ENCODE measurements at places on chromosomes 6 and 20.

- peak; percentile 72 for DNase-seq
Measured at GRCh38 chr20:17795501-17796071, 95.8 kb downstream of the BANF2 start.

DNA sequence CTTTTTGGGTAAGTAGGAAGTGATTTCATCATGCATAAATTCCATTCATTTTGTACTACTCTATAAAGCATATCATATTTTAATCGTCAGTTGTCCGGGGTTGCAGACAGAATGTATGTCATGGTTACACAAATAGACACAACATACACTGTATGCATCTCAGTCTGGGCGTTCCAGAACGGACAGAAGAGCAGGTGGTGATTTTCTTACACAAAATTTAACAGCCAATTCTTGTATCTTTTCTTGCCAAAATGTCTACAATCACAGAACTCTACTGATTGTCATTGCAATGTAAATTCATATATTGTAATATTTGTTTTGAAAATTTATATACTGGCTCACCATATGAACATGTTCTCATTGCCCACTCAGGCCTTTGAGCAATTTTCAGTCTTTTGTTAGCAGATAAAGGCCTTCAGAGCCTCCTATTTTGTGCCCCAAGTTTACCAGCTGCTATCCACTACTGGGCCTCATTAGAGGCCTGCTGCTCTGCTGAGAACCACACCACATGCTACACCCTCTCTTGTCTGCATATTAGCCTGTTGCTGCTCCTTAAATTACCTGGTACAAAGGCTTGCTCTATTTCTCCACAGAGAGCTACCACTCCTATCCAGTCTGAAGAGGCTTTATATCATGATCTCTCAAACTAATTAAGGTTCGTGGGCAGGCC lies 61.5 kb downstream of the PRDM13 start:
- no peak for DNase-seq

DNA sequence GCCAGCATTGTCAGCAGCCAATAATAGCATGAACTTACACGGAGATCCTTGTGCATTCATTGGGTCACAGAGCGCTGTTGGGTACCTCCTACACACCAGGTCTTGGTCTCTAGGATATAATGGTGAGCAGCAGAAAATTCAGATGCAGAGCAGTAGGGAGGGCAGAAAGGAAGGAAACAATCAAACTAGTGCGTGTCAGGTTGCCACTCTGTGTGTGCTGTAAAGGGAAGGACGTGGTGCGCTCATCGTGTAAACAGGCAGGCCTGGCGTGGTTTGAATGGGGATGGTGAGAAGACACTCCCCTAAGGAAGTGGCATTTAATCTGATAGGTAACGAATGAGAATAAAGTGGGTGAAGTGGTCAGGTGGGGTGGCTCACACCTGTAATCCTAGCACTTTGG lies 336.4 kb downstream of the CDH26 start:
- no peak for DNase-seq

- no peak for DNase-seq
Measured at GRCh38 chr6:87045521-87046075, 49.3 kb downstream of the CGA start.

- DNase-seq: peak; percentile 20
Measured at GRCh38 chr6:150334790-150335783, 33.7 kb upstream of the IYD start.

DNA sequence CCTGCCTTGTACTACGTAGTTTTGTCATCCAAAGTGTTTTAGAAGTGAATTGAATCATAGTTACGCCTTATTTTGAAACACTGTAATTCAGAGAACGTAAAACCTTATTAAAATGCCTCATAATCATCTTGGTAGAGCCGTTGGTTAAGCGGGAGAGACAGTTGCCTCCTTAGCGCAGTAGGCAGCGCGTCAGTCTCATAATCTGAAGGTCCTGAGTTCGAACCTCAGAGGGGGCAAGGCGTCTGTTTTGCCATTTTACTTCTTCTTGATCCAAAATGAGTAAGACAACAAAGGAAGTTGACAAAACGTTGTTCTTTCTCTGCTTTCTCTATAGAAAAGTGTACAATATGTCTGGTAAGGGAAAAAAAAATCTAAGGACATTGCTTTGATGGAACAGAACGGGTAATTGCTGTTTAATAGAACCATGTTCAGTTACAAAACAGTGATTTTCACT lies 20.7 kb upstream of the TRIM27 start:
- DNase-seq: peak; percentile 74

DNA sequence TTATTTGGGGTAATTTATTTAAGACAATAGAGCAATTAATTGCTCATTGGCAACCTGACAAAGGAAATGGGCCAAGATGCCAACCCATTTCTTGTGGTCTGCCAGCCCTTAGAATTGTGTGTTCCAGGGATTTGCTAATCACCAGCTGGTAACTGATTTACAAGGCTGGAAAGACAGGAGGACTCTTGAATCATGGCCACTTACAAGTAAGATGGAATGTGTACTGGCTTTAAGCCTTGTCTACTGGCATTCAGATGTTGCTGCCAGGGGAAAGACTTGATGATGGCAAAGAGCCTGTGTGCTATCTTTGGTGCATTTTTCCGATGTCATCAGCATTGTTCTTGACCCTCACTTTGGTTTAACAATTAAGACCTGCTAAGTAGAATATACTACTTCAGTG lies 91.0 kb downstream of the BCKDHB start:
- no peak for DNase-seq

GRCh38 chr6:31768363-31769257 lies 6.2 kb downstream of the SAPCD1 start:
- DNase-seq: no peak

DNA sequence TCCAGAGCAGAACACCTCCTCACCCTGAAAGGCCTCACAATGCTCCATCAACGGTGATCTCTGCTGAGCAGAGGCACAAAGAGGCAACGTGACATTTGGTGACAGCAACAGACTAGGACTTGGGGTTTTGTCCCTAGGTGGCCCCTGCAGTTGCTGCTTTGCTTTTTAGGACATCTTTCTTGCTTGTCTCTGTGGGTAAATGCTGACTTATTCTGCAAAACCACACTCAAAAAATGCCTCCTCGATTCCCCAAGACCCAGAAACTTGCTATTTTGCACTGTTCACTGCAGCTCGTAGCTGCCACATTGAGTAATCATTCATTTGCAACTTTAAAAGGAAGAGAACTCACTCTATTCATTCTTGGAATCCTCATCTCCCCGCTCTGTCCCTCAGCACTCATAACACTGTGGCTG lies 209.9 kb downstream of the LY86 start:
- DNase-seq: no peak

DNA sequence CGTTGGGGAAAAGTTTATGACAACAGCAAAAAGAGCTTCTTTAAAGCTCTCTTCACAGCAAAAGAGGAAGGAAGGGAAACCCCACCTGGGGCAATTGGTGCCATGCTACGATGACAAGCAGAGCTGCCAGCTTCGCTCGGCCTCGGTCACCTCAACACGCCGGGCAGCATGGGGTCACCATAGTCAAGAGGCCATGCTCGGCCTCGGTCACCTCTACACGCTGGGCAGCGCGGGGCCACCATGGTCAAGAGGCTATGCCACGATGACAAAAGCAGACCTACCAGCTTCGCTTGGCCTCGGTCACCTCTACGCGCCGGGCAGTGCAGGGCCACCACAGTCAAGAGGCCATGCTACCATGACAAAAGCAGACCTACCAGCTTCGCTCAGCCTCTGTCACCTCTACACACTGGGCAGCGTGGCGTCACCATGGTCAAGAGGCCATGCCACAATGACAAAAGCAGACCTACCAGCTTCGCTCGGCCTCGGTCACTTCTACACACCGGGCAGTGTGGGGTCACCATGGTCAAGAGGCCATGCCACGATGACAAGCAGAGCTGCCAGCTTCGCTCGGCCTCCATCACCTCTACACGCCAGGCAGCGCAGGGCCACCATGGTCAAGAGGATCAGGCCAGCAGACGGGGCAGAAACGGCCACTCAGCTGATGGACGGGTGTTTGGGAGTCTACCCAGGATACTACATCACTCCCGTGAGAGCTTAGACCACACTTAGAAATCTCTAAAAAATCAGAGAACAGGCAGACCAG lies 12.1 kb downstream of the APMAP start:
- DNase-seq: no peak

DNA sequence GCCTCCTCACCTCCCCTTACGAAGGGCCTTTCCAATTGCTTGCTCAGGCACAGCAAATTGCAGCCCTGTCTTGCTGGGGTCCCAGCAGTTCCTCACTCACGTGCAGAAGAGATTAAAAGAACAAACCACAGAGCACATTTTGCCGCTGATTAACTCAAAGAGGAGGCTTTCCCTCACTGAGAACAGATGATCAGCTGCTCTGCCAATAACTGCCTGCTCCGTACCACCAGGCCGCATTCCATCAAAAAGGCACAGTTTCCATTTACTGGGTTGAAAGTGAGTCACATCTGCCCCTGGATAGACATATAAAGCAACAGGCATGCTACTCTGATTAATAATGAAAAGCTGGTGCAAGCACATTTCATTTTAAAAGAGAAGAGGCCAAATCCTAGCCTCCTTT lies 446.8 kb downstream of the PTPRT start:
- DNase-seq: no peak

DNA sequence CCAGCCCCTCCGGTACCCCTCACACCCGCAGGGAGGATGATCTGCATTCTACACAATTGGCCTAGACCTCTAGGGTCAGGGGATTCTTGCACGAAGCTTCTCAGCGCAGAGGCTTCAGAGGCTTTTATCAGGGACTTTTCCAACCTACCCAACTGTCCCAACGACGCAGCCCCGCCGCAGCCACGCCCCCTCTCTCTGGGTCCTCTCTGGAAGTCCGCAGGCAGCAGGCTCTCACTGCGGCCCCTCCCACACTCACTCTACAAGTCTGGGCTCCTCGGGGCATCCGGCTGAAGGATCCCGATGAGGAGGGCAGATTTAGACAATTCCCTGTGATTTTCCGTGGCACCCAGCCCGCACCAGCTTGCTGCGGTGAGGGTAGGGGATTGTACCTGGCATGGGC lies 227.7 kb upstream of the RNF24 start:
- no peak for DNase-seq

DNA sequence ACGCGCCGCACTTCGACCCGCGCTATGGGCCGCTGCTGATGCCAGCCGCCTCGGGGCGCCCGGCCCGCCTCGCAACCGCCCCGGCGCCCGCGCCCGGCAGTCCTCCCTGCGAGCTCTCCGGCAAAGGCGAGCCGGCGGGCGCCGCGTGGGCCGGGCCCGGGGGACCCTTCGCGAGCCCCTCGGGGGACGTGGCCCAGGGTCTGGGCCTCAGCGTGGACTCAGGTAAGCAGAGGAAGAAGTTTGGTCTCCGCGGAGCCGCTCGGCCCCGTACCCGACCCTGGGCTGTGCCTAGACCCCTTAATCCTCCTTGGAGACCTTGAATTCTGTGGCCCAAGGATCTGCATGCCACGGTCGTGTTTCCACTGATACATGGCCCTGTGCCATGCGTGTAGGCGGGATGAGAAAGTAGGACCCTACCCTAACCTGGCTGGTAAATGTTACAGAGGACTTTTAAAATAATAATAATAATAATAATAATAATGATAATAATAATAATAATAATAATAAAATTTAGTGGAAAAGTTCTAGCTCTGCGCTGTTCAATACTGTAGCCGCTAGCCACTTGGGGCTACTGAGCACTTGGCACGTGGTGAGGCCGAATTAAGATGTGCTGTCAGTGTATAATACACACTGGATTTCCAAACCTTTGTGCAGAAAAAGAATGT lies 5.6 kb downstream of the VGLL2 start:
- no peak for DNase-seq

- DNase-seq: no peak
Measured at GRCh38 chr6:118770112-118770788, 118.9 kb upstream of the CEP85L start.

GRCh38 chr20:31833130-31833930 lies 12.1 kb downstream of the FOXS1 start:
- peak; percentile 55 for DNase-seq

GRCh38 chr6:168711666-168712300 lies 270.8 kb downstream of the SMOC2 start:
- no peak for DNase-seq

GRCh38 chr6:96611342-96611991 lies 48.5 kb downstream of the FHL5 start:
- DNase-seq: no peak

- DNase-seq: no peak
Measured at GRCh38 chr20:36835025-36835424, 40.9 kb upstream of the TLDC2 start.

DNA sequence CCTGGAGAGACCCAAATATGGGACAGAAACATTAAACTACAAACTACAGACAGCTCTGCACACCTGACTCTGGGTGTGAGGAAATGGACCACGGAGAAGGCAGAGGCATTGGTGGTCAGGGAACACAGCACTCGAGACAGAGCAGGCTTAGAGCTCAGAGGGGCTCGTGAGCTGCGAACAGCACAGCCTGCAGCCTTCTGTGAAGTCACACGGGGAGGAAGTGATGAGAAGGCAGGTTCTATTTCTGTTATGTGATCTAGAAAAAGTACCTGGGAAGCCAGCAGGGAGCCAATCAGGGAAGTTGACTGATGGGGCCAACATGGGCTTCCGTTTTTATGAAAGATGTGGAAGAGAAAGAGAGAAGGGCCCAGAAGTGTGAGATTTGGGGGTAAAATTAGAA lies 88.9 kb upstream of the SNAP25 start:
- DNase-seq: no peak

DNA sequence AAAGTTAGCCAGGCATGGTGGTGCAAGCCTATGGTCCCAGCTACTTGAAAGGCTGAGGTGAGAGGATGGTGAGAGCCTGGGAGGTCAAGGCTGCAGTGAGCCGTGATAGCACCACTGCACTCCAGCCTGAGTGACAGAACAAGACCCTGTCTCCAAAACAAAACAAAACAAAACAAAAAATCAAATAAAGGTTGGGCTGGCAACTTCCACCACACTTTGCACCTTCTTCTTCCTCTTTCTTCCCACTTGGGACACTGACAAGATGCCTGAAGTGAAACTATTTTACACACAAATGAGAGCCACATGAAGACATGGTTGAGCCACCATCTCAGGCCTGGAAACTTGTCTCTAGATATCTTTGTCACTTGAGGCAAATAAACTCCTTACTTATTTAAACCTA lies 53.8 kb upstream of the CCDC28A start:
- no peak for DNase-seq

DNA sequence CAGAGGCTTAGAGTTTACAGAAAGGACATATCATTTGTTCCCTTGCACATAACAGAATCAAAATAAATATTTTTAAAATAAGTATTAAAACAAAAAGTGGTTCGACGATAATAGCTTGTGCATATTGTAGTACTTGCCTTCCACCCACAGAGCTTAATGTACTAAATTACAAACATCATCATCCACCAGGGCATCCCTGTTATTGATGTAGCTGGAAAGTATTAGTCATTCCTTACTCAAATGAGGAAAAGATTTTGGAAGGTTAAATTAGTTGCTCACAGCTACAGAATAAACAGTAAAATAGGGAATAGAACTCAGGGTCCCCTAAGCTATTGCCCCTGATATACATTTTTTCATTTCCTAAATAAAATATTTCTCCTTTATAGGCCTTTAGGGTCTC lies 150.3 kb downstream of the PTPRK start:
- DNase-seq: no peak

- DNase-seq: no peak
Measured at GRCh38 chr20:6045566-6045965, 8.3 kb downstream of the LRRN4 start.

GRCh38 chr6:160952633-160953281 lies 38.8 kb upstream of the MAP3K4 start:
- no peak for DNase-seq

Data from CMK (cell line).